CD4-positive, alpha-beta T cell treated with Interleukin-4 for 1 hour (primary cell): ENCODE measurements at places on chromosomes 2 and 18.

- DNase-seq = no peak
These were observed 337.2 kb downstream of the NBAS start for GRCh38 chr2:15223887-15224286.

- no peak for DNase-seq
These were observed 47.2 kb downstream of the PLEK start for GRCh38 chr2:68412127-68412819.

DNA sequence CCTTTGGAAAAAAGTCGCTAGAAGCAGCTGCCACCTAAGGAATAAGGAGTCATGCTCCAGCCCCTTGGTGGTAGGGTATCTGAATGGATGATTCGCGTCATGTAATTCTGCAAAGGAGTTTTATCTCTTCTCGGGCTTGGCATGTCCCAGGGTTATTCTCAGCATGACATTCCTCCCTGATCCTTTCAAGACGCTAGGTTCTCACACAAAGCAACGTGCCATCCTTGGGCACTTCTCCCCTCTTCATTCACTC is 355.6 kb downstream of the MYCN start:
- DNase-seq = no peak

DNA sequence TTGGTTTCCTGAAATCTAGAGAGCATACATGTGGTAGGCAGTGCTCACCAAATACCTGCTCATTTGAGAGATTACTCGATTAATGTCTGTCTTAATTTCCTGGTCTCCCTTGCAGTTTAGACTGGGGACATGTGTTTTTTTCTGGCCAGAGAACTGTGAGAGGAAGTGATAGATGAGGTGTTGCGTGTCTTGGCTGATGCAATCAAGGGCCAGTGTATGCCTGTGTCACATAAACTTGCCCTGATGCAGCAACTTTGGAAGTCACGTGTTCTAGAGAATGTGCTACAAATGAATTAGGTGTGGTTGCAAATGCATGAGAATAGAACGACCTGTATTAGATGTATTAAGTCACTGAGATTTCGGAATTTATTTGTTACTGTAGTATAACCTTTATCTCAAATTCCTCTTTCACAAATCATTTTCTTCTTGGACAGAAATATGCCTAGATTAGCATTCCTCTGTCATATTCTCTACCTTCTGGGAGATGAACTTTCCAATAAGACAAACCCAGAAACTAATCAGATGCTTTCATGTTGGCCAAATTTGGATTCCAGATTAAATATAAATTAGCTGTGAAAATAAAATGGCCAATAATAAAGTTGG is 9.9 kb upstream of the IL1A start:
- DNase-seq = peak; percentile 40

DNA sequence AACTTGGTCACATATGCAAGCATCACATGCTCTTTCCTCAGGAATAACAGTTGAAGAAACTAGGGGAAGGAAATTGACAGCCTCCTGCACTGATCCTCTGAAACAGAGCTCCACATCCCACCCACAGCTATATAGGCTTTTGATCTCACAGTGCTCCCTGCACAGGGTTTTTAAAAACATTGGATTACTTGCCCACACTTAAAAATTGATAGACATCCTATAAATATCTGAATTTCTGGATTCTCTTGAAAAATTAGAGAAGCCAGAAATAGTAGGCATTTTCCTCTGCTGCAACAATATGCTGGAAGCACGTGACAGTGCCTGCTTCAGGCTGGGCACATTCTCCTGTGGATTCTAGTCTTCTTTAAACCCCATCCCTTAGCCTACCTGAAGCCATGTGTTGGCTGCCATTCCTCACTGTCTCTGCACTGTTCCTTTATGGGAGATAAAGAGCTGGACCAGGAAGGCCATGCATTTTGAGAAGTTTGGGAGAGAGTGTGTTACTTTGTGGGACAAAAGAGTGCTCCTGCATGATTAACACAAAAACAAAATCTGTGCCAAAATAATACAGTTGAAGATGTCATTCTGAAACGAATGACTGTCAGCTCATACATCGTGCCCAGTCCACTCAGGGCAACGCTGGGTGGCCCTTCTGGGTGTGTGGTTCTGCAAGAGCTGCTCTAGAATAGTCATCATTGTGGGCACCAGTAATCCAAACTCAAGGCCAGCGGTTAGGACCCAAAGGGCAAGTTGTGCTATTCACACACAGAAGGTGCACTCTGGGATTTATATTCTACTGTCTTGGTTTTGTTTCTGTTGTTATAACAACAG is 59.8 kb downstream of the GYPC start:
- no peak for DNase-seq

- DNase-seq = peak; percentile 29
These were observed 105.9 kb upstream of the CREB1 start for GRCh38 chr2:207423886-207424285.

GRCh38 chr2:185074156-185074555 is 475.8 kb downstream of the ZNF804A start:
- no peak for DNase-seq
